ENCODE measurements at places on chromosomes 12 and 14.

DNA sequence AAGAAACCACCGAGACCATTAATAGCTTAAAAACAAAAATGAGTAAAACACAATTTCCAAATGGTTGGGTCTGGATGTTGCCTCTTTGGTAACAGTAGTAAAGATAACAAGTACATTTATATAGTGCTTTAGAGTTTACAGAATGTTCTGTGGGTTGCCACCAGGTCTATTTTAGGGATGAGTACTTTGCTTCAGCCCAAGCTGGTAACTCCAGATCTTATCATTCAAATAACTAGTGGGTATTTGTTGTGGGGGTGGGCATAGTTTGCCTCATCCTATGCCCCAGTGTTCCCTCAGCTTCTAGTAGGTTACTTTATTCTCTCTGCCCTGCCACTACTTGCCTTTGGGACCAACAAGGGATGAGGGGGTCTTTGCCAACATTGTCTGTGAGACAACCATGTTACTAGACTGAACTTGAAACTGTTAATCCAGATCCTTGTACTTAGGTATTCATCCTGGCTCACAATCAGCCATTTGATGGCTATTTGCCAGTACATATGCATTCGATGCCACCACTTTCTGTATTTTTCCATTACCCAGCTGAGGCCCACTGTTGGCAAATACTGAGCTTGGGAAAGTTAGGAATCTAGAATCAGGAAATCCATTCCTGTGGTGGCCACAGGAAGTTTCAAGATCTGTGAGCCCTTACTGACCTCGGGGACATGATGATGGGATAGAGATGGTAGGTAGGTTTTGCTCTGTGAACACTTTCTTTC, 17.6 kb upstream of the AKAP6 start:
- no peak for DNase-seq

- no peak for DNase-seq
Observed at GRCh38 chr12:11718768-11719253, 69.3 kb downstream of the ETV6 start.

GRCh38 chr12:105256011-105256410, 20.0 kb upstream of the APPL2 start:
- no peak for DNase-seq

GRCh38 chr14:36373982-36374673, 53.7 kb upstream of the MBIP start:
- peak; percentile 83 for DNase-seq

DNA sequence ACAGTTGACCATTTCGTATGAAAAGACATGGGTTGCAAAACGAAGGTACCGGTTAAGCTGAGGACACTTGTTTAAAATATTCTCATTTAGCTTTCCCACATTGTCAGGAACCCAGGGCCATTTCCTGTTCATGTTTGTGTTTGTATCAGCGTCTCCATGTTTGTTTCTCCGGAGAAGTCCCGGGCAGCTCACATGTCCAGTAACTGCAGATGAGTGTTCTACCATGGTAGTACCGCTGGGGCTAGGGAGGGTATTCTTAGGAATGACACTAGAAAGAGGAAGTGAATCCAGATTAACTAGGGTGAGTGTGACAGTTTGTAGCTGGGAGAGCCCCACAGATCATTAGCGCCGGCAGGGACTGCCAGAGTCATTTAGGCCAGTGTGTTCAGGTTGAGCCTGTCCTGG, 50.0 kb upstream of the EVL start:
- DNase-seq: no peak

GRCh38 chr14:53963320-53964227, 6.9 kb upstream of the BMP4 start:
- peak; percentile 28 for DNase-seq

- no peak for DNase-seq
Observed at GRCh38 chr12:75786070-75786469, 245.5 kb downstream of the PHLDA1 start.

DNA sequence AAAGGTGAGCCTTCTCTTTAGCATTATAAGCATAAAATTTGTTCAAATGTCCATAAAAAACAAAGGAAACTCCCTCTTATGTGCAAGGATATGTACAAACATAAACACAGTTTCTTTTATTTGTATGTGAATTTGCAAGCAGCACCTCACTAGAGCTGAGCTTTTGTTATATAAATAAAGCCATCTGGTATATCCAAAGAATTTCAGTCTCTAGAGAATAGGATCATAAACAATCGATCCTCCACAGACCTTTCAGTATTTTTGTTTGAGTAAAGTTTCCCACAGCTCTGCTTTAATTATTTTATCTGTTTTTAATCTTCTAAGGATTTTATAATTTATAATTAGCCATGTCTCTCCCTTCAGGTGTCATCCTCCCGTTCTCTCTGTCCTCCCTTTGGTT, 89.2 kb downstream of the OTOGL start:
- DNase-seq: no peak

DNA sequence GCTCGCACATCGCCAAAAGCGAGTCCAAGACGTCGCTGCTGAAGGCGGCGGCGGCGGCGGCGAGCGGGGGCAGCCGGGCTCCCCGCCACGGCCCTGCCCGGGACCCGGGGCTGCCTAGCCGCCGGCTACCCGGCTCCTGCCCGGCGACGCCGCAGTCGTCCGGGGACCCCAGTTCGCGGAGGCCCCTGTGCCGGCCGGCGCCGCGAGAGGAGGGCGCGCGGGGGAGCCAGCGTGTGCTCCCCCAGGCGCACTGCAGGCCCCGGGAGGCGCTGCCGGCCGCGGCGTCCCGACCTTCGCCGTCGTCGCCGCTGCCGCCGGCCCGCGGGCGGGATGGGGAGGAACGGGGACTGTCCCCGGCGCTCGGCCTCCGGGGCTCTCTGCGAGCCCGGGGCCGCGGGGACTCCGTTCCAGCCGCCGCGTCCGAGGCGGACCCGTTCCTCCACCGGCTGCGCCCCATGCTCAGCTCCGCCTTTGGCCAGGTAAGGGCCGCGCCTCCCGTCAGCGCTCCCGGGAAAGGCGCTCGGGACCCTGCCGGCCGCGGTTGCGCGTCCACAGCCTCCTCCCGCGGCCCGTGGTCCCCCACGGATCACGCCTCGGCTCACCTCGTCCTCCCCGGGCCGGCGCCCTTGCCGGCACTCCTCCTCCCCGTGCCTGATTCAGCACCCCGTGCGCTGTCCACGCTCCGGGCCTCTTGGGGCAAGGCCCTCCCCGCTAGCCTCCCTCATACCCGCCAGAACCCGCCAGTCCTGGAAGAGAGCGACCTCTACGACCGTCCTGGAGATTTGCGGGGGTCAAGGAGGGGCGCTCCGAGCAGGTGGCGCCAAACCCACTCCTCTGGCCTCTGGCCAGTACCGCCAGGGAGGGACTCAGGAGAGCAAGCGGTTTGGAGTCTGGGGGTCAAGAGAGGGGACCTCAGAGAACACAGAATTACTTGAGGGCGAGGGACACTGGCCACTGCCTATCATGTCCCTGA, 721 bp downstream of the CABP1 start:
- DNase-seq: peak; percentile 63

GRCh38 chr12:48105321-48105866, 485 bp downstream of the SENP1 start:
- peak; percentile 54 for DNase-seq

DNA sequence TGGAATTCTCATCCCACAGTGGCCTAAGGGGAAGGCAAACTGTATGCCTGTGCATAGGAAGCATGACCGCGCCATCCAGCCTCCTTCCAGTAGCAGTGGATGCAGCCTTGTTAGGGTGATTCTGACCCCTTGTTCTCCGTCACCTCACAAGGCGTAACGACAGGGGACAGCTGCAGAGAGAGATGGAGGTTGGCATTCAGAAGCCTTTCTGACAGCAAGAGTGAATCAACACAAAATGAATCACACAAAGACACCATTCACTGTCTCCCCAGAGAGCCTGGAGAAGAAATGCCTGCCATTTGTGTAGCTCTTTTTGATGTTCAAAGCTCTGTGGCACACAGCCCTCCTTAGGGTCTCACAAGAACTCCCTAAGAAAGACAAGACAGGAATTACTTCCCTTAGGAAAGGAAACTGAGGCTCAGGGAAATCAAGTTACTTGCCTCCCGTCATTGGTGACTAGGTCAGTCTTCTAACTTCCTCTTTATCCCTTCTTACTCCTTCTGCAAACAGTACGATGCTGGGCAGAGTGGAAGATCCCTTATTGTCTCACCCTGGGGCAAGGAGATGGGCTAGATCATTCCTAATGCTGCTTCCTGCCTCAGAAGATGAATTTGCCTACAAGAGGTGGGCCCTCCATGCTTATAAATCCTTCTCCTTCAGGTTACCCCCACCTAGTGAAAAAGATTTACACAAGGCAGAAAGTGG, 280.9 kb downstream of the CACNA1C start:
- DNase-seq: no peak

DNA sequence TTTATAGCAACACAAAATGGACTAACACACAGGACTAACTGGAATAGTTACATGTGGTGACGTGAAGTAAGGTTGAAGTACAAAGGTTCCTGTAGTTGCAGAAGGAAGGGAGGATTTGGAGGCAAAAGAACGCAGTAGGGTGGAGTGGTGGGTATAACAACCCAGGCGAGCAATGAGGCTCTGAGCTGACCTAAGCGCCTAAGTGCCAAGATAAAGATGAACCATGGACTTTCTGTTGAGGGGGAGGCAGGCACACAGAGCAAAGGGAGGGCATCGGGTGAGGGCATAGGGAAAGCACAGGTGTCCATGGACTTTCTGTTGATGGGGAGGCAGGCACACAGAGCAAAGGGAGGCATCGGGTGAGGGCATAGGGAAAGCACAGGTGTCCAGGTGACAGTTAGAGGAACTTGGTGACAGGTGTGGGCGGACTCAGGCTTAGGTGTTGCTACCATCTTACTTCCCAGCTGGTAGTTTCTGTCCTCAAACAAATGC, 15.2 kb downstream of the SCNN1A start:
- no peak for DNase-seq

DNA sequence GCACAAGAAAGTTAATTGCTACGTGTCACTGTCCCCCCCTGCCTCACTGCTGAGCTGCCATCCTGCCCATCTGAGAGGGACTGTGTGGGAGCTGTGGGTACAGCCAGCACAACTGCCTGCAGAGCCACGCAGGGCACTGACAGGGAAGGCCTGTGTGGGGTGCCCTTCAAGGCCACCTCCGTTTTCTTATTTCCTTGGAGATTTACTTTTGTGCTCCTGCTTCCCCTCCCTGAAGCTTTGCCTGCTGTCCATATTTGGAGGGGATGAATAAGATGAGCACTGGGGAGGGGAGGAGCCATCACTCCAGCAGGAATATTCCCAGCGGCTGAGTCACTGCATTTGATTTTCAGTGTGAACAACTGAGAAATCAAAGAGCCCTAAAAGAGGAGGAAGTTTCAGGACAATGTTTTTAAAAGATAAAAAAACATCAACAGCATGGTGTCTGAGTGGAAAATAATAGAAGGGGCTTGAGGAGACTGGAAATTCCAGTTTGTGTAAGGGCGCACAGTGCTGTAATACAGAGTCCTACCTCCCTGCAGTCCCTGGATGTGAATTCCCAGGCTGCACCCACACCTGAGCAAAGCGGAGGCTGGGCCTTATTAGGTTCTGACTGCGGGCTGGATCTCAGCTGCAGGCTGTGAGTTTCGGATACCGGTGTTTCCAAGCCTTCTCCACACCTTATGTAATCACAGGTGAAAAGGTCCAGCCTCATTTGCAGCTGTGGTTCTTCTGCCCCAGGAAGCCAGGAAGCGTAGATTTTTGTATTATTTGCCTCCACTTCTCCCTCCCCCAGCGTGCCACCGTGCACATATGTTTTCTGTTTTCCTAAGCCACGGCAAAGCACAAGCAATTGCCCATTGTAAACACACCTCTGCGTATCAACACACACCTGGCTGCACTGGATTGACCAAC, 192.6 kb upstream of the BCL2L14 start:
- DNase-seq: no peak

- DNase-seq: peak; percentile 17
Observed at GRCh38 chr12:24903329-24904088, 45.4 kb downstream of the BCAT1 start.

DNA sequence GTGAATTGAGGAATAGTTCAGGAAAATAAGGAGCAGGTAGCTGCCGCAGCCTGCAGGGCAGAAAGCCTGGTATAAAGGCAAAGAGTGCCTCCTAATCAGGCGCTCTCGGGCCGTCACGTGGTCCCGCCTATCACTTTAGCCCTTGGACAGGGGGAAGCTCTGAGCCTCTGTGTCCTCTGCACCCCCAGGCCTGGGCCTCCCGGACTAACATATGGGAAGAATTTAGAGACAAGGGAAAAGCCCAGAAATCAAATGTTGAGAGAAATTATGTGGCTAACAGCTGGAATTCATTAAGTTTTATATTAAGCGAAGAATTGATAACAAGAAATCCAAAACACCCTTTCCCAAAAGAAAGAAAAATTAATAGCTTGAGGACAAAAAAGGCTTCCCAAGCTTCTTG, 417.7 kb downstream of the ATP23 start:
- no peak for DNase-seq

DNA sequence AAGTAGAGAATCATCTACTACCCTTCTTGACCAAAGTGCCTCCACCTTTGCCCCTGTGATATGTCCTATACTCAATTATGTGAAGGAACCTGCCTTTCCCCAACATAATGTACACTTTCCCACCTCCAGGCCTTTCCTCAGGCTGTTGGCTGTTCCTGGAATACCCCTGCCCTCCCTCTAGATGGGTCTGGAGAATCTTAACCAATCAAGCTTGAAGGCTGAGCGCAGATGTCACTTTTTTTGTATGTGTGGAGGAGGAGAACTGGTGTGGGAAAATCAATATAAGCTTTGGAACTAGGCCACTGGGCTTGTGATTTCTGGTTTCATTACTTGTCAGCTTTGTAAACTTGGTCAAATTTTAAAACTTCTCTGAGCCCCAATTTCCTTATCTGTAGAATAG, 4.7 kb downstream of the BMAL2 start:
- DNase-seq: no peak

DNA sequence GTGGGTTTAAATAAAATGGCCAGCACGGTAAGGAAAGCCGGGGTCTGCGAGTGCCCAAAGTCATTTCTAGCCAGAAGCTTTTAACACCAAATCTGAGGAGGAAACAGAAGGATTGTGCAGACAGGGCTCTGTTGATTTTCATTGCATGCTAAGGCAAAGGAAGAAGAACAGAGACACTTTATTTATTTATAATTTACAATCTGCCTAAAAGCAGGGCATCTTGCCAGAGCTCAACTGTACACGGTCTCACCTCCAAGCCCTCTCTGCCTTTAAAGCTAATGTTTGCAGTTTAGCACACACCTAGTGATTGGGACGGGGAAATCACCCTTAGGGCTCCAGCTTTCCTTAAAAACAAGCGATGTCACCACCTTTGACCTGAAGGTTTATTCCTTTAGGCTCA, 4.0 kb downstream of the KCNA5 start:
- no peak for DNase-seq

GRCh38 chr12:109858764-109859163, 21.6 kb downstream of the GLTP start:
- DNase-seq: no peak

DNA sequence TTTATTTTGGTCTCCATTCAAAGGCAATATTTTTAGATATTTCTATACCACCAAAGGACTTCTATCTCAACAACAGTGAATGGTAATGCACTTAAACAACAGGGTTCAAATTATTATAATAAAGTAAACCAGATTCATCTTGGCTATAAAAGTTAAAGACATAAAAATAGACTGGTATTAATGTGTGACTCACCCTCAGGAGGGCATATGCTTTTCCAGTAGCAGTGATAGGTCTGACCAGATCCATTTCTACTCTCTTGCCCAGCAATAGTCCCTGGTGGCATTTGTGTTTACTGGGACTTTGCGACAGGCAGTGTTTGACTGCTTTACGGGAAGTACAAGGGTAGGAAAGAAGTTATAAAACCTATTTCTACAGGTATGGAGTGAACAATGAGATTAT, 353.2 kb upstream of the ATP2B1 start:
- DNase-seq: no peak

- peak; percentile 52 for DNase-seq
Observed at GRCh38 chr12:46373301-46374296, 1.0 kb upstream of the SLC38A2 start.

GRCh38 chr14:24699052-24699451, 65.1 kb upstream of the GZMB start:
- no peak for DNase-seq
